Aorta (tissue), 5 donors: ENCODE measurements at places on chromosomes 1 and 21. TPM values are rescaled to one million over a fixed set of nuclear protein-coding genes. Genes with fewer than 3 reads are reported as not detected.

DNA sequence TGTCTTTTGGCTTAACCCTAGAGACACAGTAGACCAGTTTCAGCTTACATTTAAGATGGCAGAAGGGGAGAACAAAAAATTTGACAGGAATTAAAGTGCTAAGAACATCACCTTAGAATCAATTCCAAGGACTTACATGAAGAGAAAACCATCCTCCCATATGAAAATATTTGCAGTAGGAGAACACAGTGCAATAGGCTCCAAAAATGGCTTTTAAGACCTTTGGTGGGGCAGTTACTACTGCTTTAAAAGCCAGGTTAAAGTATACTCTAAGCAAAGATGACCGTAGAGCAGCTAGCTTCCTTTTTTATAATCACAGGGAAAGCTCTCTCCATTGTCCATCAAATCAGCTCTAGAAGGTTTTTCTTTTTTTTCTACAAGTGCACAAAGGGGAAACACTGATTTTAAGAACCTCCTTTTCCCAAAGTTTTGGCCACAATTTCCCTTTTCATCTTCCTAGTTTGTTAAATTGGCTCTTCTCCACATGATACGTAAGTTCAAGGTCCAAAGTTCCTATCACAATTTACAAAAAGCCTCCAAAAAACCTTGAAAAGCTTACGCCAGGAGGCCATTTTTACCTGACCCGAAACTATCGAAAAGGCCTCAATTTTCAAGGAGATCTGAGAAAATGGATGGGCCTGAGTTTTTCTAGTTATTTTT is 3.3 kb downstream of the TXNIP start:
- no peaks in the 10 kb centered on the region for H3K27me3 ChIP-seq
- H3K36me3 ChIP-seq: peaks cover 6% of the 10 kb centered on the region
- no peak for DNase-seq

Gene WNT3A
- not detected for total RNA-seq

GRCh38 chr1:84410328-84411095 is 12.2 kb downstream of the DNASE2B start:
- no peaks in the 10 kb centered on the region for H3K36me3 ChIP-seq
- H3K4me3 ChIP-seq: no peak overlapping the region
- no peak for DNase-seq
- no peak overlapping the region for H3K27ac ChIP-seq

- H3K4me1 ChIP-seq: peaks cover 3% of the 10 kb centered on the region
- no peak overlapping the region for H3K4me3 ChIP-seq
- peak overlapping the region; percentile 86 for H3K27ac ChIP-seq
- DNase-seq: no peak
- H3K36me3 ChIP-seq: no peaks in the 10 kb centered on the region
These were observed 45.2 kb downstream of the EPRS1 start for GRCh38 chr1:220001095-220001501.

Gene CD53
- total RNA-seq: 38.3 TPM

Gene PRAMEF5
- total RNA-seq: not detected

- H3K27me3 ChIP-seq: no peaks in the 10 kb centered on the region
- no peaks in the 10 kb centered on the region for H3K4me1 ChIP-seq
- no peak overlapping the region for H3K27ac ChIP-seq
- no peak for DNase-seq
- H3K36me3 ChIP-seq: no peaks in the 10 kb centered on the region
- H3K4me3 ChIP-seq: no peak overlapping the region
These were observed 4.6 kb downstream of the PEAR1 start for GRCh38 chr1:156898161-156898566.

DNA sequence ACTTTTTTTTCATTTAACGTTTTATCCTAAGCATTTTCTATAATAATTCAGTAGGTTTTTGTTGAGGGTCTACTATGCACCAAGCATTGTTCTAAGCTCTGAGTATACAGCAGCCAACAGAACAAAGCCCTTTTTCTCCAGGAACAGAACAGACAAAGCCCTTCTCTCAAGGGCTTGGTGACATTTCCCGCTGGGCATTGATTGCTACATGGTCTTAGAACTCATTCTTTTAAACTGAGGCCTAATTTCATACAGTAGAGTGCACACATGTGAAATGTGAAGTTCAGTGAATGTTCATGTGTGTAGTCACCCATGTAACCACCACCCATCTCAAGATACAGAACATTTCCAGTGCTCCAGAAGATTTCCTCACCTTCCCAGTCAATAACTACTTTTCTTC is 15.2 kb upstream of the PDIK1L start:
- no peaks in the 10 kb centered on the region for H3K4me1 ChIP-seq
- DNase-seq: no peak
- no peaks in the 10 kb centered on the region for H3K27me3 ChIP-seq
- H3K4me3 ChIP-seq: no peak overlapping the region
- H3K36me3 ChIP-seq: no peaks in the 10 kb centered on the region

GRCh38 chr1:36134505-36135329 is 9.7 kb upstream of the COL8A2 start:
- H3K36me3 ChIP-seq: no peaks in the 10 kb centered on the region
- DNase-seq: peak; percentile 72
- H3K27ac ChIP-seq: peak overlapping the region; percentile 84
- H3K4me3 ChIP-seq: no peak overlapping the region

- no peak overlapping the region for H3K4me3 ChIP-seq
- H3K27me3 ChIP-seq: no peaks in the 10 kb centered on the region
- H3K4me1 ChIP-seq: no peaks in the 10 kb centered on the region
- no peak overlapping the region for H3K27ac ChIP-seq
These were observed 155.7 kb upstream of the CAMK1G start for GRCh38 chr1:209427811-209428210.

DNA sequence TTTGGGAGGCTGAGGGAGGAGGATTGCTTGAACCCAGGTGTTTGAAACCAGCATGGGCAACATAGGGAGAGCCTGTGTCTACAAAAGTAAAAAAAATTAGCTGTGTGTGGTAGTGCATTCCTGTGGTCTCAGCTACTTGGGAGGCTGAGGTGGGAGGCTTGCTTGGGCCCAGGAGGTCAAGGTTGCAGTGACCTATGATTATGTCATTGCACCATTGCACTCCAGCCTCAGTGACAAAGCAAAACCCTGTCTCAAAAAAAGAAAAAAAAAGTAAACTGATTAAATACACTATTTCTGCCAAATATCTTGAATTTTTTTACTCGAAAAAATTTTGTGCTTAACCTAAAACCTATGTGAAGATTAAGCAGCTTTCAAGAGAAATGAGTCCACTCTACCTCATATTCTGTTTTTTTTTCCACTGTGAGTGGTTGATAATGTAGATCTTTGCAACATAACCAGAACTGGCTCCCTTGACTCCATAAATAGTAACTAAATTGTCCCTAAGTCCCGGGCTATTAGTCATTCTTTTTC is 19.4 kb upstream of the ZNF281 start:
- no peak for DNase-seq
- no peaks in the 10 kb centered on the region for H3K4me1 ChIP-seq
- H3K27ac ChIP-seq: peak overlapping the region; percentile 6
- H3K4me3 ChIP-seq: no peak overlapping the region
- H3K36me3 ChIP-seq: no peaks in the 10 kb centered on the region

DNA sequence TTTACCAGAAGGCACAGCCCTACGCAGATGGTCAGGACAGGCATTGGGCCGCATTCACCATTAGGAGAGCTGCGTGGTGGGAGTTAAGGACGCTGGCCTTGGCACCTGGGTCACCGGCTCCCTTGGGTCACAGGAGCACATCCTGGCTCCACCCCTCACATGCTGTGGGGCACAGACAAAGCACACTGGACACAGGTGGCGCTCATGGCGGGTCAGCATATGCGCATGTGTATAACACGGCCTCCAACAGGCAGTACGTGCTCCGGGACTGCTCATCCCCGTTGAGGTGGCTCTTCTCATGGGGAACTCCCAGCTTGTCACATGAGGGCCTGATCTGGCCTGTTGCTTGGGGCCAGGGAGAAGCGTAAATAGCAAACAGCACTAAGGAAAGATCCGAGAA is 25.0 kb downstream of the PGBD5 start:
- H3K27ac ChIP-seq: no peak overlapping the region
- no peak for DNase-seq
- no peaks in the 10 kb centered on the region for H3K27me3 ChIP-seq
- no peaks in the 10 kb centered on the region for H3K4me1 ChIP-seq
